ENCODE measurements at places on chromosomes 2 and 18.

DNA sequence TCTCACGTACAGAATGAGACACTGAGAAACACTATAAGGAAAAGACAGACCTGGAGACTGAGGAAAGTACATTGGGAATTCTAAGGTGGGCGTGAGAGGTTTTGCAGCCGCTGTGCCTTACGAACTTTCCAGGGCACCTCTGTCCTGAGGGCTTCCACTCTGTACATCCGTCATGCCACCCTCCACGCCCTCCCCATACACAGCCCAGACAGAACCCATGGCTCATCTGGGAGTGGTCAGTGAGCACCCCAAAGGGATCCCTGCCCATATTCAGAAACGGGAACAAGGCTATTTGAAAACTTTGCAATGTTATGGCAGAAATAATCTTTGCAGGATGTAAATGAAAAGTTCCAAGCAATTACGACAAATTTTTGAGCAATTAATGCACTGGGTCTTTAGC, 95.4 kb upstream of the ZNF532 start:
- no peak for DNase-seq

DNA sequence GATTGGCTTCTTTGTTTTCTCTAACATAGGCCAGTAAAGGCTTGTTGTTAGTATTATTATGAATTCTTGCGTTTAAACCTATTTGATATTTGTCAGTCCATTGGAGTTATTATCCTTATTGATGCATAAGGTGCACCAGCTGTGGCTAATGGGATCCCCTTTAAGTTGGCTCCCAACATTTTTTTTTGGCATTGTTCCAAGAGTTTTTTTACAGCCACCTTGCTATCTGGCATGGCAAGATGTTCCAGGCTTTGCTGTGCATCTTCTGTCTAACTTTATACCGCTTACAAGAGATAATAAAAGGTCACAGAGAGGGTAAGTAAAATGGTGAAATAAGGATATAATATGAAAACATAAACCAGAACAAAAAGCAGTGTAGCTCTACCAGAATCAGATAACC, 157.5 kb upstream of the TACR1 start:
- no peak for DNase-seq

- no peak for DNase-seq
Measured at GRCh38 chr2:132813422-132813821, 143.4 kb upstream of the LYPD1 start.

DNA sequence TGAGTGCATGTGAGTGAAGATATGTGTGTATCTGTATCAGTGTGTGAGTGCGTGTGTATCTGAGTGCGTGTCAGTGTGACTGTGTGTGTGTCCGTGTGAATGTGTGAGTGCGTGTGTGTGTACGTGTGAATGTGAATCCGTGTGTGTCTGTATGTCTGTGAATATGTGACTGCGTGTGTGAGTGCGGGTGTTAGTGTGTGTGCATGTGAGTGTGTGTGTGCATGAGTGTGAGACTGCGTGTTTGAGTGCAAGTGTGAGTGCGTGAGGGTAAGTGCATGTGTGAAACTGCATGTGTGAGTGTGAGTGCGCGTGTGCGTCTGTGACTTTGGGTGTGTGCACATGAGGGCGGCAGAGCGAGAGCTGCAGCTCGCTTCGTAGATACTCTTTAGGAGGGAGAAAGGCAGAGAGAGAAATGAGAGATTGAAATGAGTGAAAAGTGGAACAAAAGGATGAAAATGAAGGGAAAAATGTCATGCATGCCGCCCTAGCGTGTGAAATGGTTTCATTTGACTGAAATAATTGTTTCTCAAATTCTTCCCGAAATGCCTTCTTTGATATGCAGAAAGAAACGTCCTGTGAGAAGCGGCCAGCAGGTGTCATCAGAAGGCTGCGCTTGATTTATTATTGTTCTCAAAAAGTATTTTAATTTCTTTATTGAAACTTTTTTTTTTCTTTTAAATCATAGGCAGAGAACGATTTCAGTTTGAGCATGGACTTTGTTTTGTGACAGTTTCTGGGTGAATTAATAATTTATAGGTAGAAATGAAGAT, 25.6 kb downstream of the ZNF407 start:
- peak; percentile 16 for DNase-seq

DNA sequence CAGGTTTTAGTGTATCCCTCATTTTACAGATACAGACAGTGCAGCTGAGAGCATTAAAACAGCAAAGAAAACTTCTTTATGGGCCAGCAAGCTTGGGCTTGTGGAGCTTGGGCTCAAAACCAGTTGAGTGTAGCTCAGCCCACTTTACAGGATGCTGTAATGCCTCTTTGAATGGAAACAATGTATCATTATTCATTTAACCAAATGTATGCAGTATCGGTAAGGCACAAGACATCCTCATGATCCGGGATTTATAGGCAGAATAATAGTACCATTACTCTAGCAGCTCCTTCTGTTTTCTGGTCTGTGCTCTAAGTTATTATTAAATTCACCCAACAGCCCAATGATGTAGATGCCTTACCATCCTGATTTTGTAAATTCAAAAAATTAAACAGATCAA, 575.1 kb upstream of the CDH7 start:
- DNase-seq = no peak

DNA sequence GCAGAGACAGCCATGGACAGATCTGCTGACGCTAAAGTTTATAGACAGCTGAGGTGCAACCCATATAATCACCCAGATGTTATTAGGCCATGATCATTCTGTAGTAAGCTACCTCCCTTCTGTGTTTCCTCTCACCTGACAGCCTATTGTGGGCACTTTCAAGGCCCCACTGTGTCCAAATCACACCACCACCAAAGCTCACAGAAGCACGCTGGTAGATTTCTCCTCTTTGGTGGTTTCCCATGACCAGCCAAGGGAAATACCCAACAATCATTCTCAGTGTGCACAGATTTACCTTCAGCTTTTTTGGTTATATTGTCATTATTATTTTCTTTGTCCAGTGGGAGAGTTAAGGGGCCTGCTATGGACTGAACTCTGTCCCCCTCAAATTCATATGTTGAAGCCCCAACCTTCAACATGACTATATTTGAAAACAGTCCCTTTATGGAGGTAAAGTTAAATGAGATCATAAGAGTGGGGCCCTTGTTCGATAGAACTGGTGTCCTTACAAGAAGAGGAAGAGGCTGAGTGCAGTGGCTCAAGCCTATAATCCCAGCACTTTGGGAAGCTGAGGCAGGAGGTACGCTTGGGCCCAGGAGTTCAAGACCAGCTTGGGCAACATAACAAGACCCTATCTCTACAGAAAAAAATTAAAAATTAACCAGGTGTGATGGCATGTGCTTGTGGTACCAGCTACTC, 74.0 kb upstream of the MSH6 start:
- DNase-seq = no peak

DNA sequence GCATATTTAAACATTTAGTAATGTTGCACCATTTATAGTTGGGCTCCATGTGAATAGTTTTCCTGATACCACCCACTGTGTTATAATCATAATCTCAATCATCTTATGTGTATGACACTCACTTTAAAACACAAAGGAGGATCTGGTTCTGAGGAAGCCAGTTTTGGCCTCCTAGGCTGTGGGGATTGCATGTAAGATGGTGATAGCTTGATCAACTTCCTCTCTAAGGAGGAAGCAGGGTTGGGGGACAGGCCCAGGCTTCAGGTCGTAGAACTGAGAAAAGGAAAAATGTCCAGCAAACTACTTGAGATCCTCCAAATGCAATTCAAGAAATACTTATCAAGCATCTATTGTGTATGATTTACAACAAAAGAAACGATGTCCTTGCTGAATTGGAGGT, 4.9 kb upstream of the PPM1B start:
- DNase-seq = no peak

DNA sequence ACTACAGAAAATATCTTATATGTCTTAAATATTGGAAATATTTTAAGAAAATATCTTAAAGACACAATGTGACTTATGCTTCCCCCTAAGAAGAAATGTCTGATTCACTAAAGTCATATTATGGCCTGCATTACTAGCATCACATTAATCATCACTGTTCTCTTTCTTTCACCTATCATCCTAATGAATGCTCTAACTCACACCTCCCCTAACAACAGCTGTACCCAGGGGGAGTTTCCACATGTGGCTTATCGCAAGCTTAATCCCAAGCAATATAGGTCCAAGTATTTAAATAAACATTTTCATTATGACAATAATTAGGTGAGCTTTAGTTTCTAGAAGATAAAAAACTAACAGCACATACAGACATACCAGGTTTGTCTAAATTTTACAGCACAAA, 39.6 kb downstream of the REV1 start:
- DNase-seq = no peak

GRCh38 chr18:137327-137726, 21.0 kb upstream of the USP14 start:
- no peak for DNase-seq

DNA sequence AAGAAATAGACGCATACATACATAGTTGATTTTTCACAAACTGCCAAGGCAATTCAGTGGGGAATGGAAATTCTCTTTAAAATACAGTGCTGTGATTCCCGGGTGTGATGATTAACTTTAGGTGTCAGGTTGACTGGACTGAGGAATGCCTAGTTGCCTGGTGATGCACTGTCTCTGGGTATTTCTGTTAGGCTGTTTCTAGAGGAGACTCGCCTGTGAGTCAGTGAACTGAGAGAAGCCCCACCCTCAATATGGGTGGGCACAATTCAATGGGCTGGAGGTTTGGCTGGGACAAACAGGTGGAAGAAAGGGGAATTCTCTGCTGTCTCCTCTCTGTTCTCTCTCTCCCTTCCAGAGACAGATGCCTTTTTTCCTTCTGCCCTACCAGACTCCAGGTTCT, 187.6 kb downstream of the ARHGAP28 start:
- no peak for DNase-seq

Measured in NCI-H526 (cell line).